ENCODE measurements at places on chromosomes 4 and X. TPM values are rescaled to one million over a fixed set of nuclear protein-coding genes. Genes with fewer than 3 reads are reported as not detected.

DNA sequence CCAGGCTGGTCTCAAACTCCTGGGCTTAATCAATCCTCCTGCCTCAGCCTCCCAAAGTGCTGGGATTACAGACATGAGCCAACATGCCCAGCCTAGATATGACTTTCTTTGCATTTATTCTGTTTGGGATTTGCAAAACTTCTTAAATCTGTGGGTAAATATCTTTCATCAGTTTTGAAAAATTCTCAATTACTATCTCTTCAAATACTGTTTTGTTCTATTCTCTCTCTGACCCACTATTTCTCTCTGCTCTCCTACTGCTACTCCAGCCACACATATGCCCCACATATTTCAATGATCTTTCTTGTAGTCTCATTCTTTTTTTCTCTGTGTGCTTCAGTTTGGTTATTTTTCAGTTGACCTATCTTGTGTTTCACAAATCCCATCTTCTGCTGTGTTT is 205.1 kb downstream of the CHIC2 start:
- no peak for DNase-seq
- H3K27me3 ChIP-seq = no peaks in the 10 kb centered on the region
- H3K27ac ChIP-seq = no peak overlapping the region
- no peak overlapping the region for H3K4me3 ChIP-seq
- no peaks in the 10 kb centered on the region for H3K36me3 ChIP-seq

The TCP11X2 gene
- total RNA-seq = 1.7 TPM

The PHEX gene
- total RNA-seq = 1.0 TPM

The MAGEC3 gene
- not detected for total RNA-seq

DNA sequence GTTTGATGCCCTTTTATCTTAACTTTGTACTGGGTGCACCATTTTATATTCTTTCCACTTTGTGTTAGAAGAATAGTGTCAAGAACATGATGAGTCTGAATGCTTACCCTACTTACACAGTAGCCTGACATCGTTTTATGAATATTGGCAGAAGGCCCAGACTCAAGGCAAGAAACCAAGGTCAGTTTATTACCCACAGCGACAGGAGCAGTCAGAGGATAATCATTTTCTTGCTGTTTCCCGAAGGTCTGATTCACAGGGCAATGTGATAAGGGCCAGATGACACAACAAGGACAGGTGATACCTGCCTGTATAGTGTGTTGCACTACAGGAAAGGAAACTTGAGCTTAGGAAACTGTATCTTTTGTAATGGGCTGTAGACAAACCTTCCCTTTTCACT is 417.4 kb downstream of the SPOCK3 start:
- no peaks in the 10 kb centered on the region for H3K36me3 ChIP-seq

DNA sequence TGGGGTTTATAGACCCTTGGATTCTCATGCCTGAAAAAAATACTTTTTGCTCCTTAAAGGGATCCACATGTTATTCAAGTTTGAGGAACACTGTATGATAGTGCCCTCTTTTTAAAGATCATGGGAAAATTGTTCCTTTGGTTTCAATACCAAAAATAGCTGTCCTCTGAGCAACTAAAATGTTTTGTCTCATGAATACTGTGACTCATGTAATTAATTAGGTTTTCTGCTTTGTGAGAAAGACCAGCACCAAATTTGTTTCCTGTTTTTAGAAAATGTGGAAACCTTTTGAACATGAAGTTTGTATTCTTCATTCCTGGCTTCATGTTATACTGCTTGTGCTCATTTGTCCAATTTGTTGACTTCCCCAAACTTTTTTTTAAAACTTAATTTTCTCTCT is 127.6 kb upstream of the SH3RF1 start:
- no peaks in the 10 kb centered on the region for H3K27me3 ChIP-seq
- peaks cover 8% of the 10 kb centered on the region for H3K4me1 ChIP-seq
- peaks cover 5% of the 10 kb centered on the region for H3K36me3 ChIP-seq
- H3K27ac ChIP-seq = no peak overlapping the region

The FBXL5 gene
- 138 TPM for total RNA-seq

- no peak overlapping the region for H3K4me3 ChIP-seq
- H3K27me3 ChIP-seq = peaks cover 3% of the 10 kb centered on the region
- H3K36me3 ChIP-seq = no peaks in the 10 kb centered on the region
Measured at GRCh38 chrX:119991005-119991787, 47.6 kb upstream of the NKAP start.

The SOX3 gene
- total RNA-seq = not detected

DNA sequence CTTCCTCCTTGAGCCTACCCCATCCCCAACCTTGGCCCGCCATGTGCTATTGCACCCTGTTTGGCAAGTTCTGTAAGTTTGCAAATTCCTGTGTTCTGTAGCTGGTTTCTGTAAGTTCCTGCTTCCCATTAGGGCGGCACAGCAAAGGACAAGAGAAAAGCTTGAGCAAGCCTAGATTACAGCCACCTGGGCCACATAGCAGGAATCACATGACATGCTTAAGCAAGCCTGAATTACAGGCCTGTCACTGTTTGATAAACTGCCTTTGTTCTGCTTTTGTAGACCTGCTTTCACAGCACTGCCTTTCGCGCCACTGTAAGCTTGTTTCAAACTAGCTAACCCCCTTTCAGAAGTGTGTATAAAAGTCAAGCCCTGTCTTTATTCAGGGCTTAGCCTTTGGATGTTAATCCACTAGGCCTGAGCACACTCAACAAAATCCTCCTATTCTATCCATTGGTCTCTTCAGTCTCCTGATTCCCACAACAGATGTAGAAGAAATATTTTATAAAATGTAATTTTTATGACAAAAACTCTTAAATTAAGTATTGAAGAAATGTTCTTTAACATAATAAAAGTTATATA is 906.8 kb upstream of the NDST4 start:
- DNase-seq = no peak
- H3K27me3 ChIP-seq = no peaks in the 10 kb centered on the region
- H3K4me1 ChIP-seq = no peaks in the 10 kb centered on the region
- no peak overlapping the region for H3K4me3 ChIP-seq
- no peaks in the 10 kb centered on the region for H3K36me3 ChIP-seq

GRCh38 chr4:79958466-79959264 is 114.4 kb downstream of the ANTXR2 start:
- no peak overlapping the region for H3K27ac ChIP-seq
- no peaks in the 10 kb centered on the region for H3K36me3 ChIP-seq
- no peaks in the 10 kb centered on the region for H3K4me1 ChIP-seq
- H3K4me3 ChIP-seq = no peak overlapping the region

- no peak overlapping the region for H3K4me3 ChIP-seq
- DNase-seq = no peak
- H3K36me3 ChIP-seq = no peaks in the 10 kb centered on the region
- H3K27ac ChIP-seq = no peak overlapping the region
Measured at GRCh38 chr4:78654807-78655206, 103.2 kb downstream of the ANXA3 start.

GRCh38 chr4:2335729-2336101 is 73.8 kb upstream of the MXD4 start:
- H3K27me3 ChIP-seq = no peaks in the 10 kb centered on the region
- H3K27ac ChIP-seq = no peak overlapping the region
- H3K4me3 ChIP-seq = no peak overlapping the region
- no peak for DNase-seq
- H3K4me1 ChIP-seq = peaks cover 8% of the 10 kb centered on the region

GRCh38 chrX:67781132-67781531 is 237.3 kb downstream of the AR start:
- no peak overlapping the region for H3K4me3 ChIP-seq
- H3K36me3 ChIP-seq = no peaks in the 10 kb centered on the region
- H3K27me3 ChIP-seq = no peaks in the 10 kb centered on the region

GRCh38 chr4:68132342-68132741 is 2.7 kb upstream of the TMPRSS11F start:
- DNase-seq = no peak
- H3K36me3 ChIP-seq = no peaks in the 10 kb centered on the region
- no peaks in the 10 kb centered on the region for H3K27me3 ChIP-seq
- no peak overlapping the region for H3K27ac ChIP-seq
- H3K4me1 ChIP-seq = no peaks in the 10 kb centered on the region
- no peak overlapping the region for H3K4me3 ChIP-seq

The GLRA2 gene
- total RNA-seq = not detected

The F8A2 gene
- total RNA-seq = 9.4 TPM

DNA sequence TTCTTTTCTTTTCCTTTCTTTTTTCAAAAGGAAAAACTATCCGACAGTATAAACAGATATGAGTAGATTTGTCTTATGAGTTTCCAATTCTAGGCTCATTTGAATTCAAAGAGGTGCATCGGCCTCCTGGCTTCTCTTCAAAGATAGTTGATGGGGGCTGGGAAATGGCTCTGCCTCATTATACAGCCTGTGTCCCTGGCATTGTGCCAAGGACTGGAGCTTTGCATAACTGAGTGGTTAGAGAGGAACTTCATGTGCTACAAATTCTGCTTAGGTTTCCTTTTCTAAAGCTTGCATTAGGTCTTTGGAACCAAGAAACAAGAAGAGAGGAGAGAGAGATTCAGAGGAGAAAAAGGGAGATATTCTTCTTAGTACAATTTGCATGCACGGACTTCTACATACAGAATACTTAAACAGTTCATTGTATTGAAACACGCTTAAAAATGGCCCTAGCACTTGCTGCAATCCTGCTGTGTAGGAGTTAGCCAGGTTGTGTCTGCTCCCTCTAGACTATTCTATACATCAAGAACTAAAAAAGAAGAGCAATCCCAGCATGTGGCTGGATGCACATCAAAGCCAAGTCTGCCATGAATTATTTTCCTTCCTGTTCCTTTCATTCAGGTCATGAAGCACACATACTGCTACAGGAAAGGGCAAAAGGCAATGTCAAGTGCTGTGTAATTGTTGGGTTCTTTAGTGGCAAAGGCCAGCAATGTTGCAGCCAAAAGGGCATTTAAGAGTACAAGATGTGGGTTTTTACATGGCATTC is 70.9 kb downstream of the INTS12 start:
- DNase-seq = no peak
- no peaks in the 10 kb centered on the region for H3K36me3 ChIP-seq
- H3K4me3 ChIP-seq = no peak overlapping the region
- peak overlapping the region; percentile 14 for H3K27ac ChIP-seq
- H3K4me1 ChIP-seq = peaks cover 21% of the 10 kb centered on the region
- H3K27me3 ChIP-seq = no peaks in the 10 kb centered on the region

The TAPT1 gene
- 79.0 TPM for total RNA-seq

GRCh38 chr4:89820010-89820409 is 17.0 kb downstream of the SNCA start:
- no peaks in the 10 kb centered on the region for H3K4me1 ChIP-seq
- no peak overlapping the region for H3K4me3 ChIP-seq
- no peak overlapping the region for H3K27ac ChIP-seq
- no peaks in the 10 kb centered on the region for H3K36me3 ChIP-seq
- no peak for DNase-seq

The OTUD6A gene
- total RNA-seq = not detected

GRCh38 chrX:63747331-63747730 is 37.7 kb downstream of the ARHGEF9 start:
- H3K4me1 ChIP-seq = no peaks in the 10 kb centered on the region
- no peaks in the 10 kb centered on the region for H3K36me3 ChIP-seq
- no peak overlapping the region for H3K4me3 ChIP-seq
- no peaks in the 10 kb centered on the region for H3K27me3 ChIP-seq
- DNase-seq = no peak

The CAMK2D gene
- 50.1 TPM for total RNA-seq

The FMR1NB gene
- not detected for total RNA-seq

- peak overlapping the region; percentile 74 for H3K27ac ChIP-seq
- no peaks in the 10 kb centered on the region for H3K27me3 ChIP-seq
- peaks cover 7% of the 10 kb centered on the region for H3K36me3 ChIP-seq
- H3K4me3 ChIP-seq = no peak overlapping the region
Measured at GRCh38 chr4:39970671-39971640, 6.8 kb downstream of the PDS5A start.

The SATL1 gene
- total RNA-seq = not detected

The PPEF2 gene
- not detected for total RNA-seq

The TENM3 gene
- total RNA-seq = 0.33 TPM

DNA sequence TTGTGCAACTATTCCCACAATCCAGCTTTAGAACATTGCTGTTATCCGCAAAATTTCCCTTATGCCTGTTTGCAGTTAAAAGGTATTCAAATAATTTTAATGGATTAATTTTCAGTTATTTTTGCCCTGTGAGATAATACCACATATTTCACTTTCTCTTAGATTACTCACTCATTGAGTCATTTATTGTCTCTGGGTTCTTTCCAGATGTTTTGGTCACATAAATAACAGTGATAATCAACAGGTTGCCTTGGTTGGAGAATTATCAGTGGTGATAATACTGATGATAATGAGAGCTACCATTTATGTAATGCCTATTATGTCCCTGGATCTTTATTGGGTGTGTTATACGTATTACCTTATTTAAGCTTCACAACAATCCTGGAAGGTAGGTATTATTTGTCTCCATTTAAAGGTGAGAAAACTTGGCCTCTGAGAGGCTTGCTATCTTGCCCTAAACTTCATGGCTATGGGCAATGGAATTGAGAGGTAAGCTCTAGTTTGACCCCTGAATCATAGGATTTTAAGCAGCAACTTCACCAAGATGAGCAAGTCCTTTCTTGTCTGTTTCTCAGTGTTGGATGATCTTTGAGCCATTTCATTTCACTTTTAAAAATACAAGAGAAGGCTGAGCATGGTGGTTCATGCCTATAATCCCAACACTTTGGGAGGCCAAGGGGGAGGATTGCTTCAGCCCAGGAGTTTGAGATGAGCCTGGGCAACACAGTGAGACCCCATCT is 87.4 kb downstream of the KIT start:
- H3K36me3 ChIP-seq = no peaks in the 10 kb centered on the region
- H3K4me1 ChIP-seq = no peaks in the 10 kb centered on the region
- H3K27me3 ChIP-seq = no peaks in the 10 kb centered on the region
- DNase-seq = no peak
- no peak overlapping the region for H3K27ac ChIP-seq

- H3K4me1 ChIP-seq = no peaks in the 10 kb centered on the region
- no peak overlapping the region for H3K4me3 ChIP-seq
- no peak for DNase-seq
- no peaks in the 10 kb centered on the region for H3K27me3 ChIP-seq
Measured at GRCh38 chrX:13001961-13002671, 27.2 kb downstream of the TMSB4X start.

DNA sequence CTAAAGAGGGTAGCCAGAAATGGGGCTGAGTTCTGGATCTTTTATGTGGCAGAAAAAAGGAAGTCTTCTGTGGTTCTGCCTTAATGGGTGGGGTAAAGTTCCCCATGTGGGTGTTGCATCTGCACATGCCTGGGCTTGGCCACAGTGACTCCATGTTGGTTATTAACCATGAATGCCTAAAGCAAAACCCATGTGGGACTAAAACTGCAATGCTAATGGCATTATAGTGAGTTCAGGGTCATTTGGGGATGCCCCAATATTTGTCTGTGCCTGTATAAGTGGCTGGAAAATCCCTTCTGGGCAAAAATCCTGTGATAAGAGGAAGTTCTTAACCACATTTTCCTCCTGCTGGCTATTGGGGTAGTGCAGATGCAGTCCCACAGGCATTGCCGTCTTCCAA is 857.4 kb downstream of the FAT4 start:
- H3K36me3 ChIP-seq = no peaks in the 10 kb centered on the region
- H3K27me3 ChIP-seq = no peaks in the 10 kb centered on the region

GRCh38 chr4:53730031-53730805 is 138.9 kb upstream of the LNX1 start:
- H3K4me1 ChIP-seq = no peaks in the 10 kb centered on the region
- no peaks in the 10 kb centered on the region for H3K27me3 ChIP-seq
- H3K27ac ChIP-seq = no peak overlapping the region
- no peak for DNase-seq

- no peaks in the 10 kb centered on the region for H3K36me3 ChIP-seq
- no peaks in the 10 kb centered on the region for H3K4me1 ChIP-seq
- no peak overlapping the region for H3K4me3 ChIP-seq
Measured at GRCh38 chr4:98491899-98492559, 166.4 kb downstream of the TSPAN5 start.

GRCh38 chr4:128006592-128006991 is 41.4 kb downstream of the ABHD18 start:
- no peak for DNase-seq
- H3K4me3 ChIP-seq = no peak overlapping the region
- no peaks in the 10 kb centered on the region for H3K4me1 ChIP-seq
- no peaks in the 10 kb centered on the region for H3K36me3 ChIP-seq

The SYTL4 gene
- total RNA-seq = 11.9 TPM
